ENCODE measurements at places on chromosomes 12 and 14. TPM values are rescaled to one million over a fixed set of nuclear protein-coding genes. Genes with fewer than 3 reads are reported as not detected.

Gene SPTB
- 2.1 TPM for total RNA-seq

Gene ACOT6
- total RNA-seq, result not detected

Gene LTBP2
- total RNA-seq, result 79.0 TPM

Gene SLC7A8
- total RNA-seq, result 46.8 TPM

Gene RPL10L
- total RNA-seq, result not detected

Gene TMEM119
- total RNA-seq, result 21.0 TPM

Gene PPP1R1A
- total RNA-seq, result 316 TPM

Gene IFT81
- 19.0 TPM for total RNA-seq

Gene TAS2R7
- total RNA-seq, result not detected

Gene SLC25A29
- total RNA-seq, result 40.2 TPM

Gene EIF2S3B
- not detected for total RNA-seq

Gene GRIP1
- 6.3 TPM for total RNA-seq

Gene MGAT4C
- under 0.01 TPM for total RNA-seq

Gene NFE2
- 0.33 TPM for total RNA-seq

Gene SSPN
- total RNA-seq, result 22.1 TPM

Gene TBC1D30
- 16.4 TPM for total RNA-seq

DNA sequence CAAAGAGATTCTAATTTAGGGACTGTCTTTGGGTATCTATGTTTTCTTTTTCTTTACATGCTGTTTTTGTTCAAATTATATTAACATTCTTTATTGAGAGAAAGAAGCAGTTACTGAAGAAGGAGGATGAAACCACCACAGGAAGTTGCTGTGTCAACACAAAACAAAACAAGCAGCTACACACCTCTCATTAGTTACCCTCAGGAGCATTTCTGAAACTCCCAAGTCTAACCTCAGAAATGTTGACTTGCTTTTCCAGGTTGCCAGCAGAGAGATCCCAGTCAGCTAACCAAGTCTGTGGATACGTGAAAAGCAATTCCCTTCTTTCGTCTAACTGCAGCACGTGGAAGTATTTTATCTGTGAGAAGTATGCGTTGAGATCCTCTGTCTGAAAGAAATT, 33.5 kb downstream of the CLEC1A start:
- DNase-seq, result no peak
- no peaks in the 10 kb centered on the region for H3K27me3 ChIP-seq
- H3K4me1 ChIP-seq, result no peaks in the 10 kb centered on the region
- H3K36me3 ChIP-seq, result no peaks in the 10 kb centered on the region
- no peak overlapping the region for H3K4me3 ChIP-seq

- no peaks in the 10 kb centered on the region for H3K36me3 ChIP-seq
- DNase-seq, result no peak
- H3K27ac ChIP-seq, result no peak overlapping the region
- H3K27me3 ChIP-seq, result no peaks in the 10 kb centered on the region
- no peak overlapping the region for H3K4me3 ChIP-seq
Observed at GRCh38 chr12:25186038-25186787, 8.7 kb downstream of the DNAI7 start.

DNA sequence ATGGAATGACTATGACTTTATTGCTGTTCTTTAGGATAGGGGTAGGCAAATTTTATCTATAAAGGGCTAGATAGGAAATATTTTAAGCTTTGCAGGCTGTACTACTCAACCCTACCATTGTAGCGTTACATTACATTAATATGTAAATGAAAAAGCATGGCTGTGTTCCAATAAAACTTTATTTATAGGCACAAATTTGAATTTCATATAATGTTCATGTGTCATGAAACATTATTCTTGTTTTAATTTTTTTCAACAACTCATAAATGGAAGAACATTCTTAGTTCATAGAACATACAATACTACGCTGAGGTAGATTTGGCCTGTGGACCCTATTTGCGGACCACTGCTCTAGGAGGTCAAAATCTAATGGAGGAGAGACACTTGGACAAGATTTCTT, 133.7 kb downstream of the SOX5 start:
- H3K36me3 ChIP-seq, result no peaks in the 10 kb centered on the region
- H3K27ac ChIP-seq, result no peak overlapping the region
- H3K4me3 ChIP-seq, result no peak overlapping the region
- no peak for DNase-seq

DNA sequence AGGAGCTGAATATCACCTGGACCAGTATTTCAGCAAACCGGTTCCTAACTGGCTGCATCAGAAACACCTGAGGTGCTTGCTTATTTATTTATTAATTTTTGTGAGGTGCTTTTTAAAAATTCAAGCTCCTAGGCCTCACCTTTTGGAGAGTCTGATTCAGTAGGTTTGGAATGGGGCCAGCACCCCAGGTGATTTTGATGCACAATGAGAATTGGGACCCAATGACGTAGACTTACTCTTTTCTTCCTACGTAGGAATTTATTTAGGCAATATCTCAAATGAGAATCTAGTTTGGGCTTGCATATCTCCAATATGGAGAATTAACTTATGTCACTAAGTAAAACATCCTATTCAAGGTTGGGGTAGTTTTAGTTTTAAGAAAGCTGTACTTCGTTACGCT, 7.3 kb downstream of the YEATS4 start:
- H3K27ac ChIP-seq, result no peak overlapping the region
- DNase-seq, result no peak
- H3K36me3 ChIP-seq, result no peaks in the 10 kb centered on the region
- no peaks in the 10 kb centered on the region for H3K27me3 ChIP-seq
- no peaks in the 10 kb centered on the region for H3K4me1 ChIP-seq

DNA sequence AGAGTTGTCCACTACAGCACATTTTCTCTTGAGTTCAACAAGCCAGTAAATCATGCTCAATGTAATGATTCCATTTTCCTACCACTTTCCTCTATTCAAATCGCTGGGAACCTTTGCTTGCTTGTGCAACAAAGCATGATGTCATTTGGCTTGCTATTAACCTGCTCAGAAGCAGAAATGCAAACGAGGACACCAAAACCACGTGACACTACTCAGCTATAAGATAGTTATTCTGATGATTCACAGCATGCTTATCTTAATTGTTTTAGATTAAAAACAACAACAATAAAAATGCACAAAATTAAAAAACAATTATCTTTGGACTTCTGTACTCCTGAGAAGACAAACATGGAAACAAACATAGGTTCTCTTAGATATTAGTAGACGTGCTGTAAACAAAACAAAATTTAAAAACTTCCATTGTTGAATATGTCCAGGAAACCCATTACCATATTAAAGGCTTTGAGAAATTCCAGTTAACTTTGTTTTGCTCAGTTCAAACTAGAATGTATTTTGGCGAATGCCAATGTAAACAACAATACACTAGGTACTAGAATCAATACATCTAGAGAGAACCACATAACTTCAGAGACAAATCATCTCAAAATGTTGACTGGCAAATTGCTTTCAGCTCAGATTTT, 77.5 kb upstream of the KRAS start:
- no peak overlapping the region for H3K4me3 ChIP-seq
- no peaks in the 10 kb centered on the region for H3K4me1 ChIP-seq
- no peaks in the 10 kb centered on the region for H3K36me3 ChIP-seq
- no peak overlapping the region for H3K27ac ChIP-seq
- DNase-seq, result no peak

DNA sequence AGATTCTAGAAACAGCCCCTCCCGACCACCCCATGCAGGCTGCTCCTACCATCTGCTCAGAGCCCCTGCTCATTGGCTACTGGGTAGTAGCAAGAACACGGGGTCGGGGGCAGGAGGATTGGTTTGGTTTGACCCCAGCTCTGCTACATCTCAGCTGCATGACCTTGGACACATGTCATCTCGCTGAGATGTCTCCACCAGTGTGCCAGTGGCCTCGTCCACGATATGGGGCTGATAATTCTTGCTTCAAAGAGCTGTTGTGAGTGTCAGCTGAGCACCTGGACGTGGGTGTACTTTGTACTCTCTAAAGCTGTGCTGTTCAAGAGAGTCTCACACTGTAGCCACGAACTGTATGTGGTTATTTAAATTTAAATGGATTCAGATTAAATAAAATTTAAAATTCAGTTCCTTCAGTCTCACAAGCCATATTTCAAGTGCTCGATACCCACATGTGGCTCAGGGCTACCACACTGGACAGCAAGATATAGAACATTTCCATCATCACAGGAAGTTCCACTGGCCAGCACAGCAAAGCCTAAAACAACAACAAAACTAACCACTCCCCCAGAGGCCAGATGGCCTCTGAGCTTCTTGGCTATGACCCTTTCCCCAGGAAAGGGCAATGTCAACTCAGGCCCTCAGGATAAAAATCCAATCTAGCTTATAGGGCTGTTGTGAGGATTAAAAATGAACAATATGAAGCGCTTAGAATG, 18.6 kb downstream of the LTBP2 start:
- no peaks in the 10 kb centered on the region for H3K36me3 ChIP-seq
- DNase-seq, result no peak
- peaks cover 23% of the 10 kb centered on the region for H3K4me1 ChIP-seq
- H3K27ac ChIP-seq, result peak overlapping the region; percentile 67
- no peak overlapping the region for H3K4me3 ChIP-seq

- no peak overlapping the region for H3K4me3 ChIP-seq
- no peak overlapping the region for H3K27ac ChIP-seq
- H3K4me1 ChIP-seq, result no peaks in the 10 kb centered on the region
- H3K36me3 ChIP-seq, result no peaks in the 10 kb centered on the region
- H3K27me3 ChIP-seq, result no peaks in the 10 kb centered on the region
- no peak for DNase-seq
Observed at GRCh38 chr14:59931237-59931636, 11.3 kb downstream of the LRRC9 start.

DNA sequence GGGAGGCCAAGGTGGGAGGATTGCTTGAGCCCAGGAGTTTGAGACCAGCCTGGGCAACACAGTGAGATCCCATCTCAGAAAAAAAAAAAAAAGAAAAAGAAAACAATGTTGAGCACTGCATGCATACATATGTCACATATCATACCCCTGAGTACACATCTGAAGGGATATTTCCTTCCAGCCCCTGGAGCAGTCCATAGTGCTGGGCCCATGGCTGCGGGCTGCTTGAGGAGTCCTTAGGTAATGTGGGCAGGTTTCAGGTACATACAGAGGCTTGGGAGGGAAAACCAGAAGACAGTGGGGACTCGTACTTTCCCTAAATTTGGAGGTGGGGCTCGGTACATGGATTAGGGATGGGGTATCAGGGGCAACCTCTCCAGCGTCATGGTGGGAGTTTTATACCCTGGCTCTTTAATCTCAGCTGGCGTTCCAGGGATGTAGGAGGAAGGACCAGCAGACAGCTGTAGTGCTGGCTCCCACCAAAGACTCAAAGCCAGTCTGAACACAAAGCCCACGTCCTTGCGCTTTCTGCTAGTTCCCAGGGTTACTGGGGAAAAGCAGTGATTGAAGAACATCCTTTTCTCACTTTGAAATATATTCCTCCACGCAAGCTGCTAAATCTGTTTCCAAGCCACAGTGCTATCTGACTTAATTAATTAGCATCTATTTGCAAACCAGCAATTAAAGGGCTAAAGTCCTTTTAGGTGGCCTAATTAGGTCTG, 5.2 kb downstream of the OTUB2 start:
- H3K4me1 ChIP-seq, result no peaks in the 10 kb centered on the region
- no peaks in the 10 kb centered on the region for H3K27me3 ChIP-seq

GRCh38 chr14:80576401-80576800, 365.1 kb upstream of the DIO2 start:
- H3K27ac ChIP-seq, result no peak overlapping the region
- H3K4me1 ChIP-seq, result no peaks in the 10 kb centered on the region
- H3K36me3 ChIP-seq, result no peaks in the 10 kb centered on the region
- no peak overlapping the region for H3K4me3 ChIP-seq

- H3K27ac ChIP-seq, result peak overlapping the region; percentile 74
- no peak overlapping the region for H3K4me3 ChIP-seq
Observed at GRCh38 chr12:105219261-105220028, 16.5 kb downstream of the APPL2 start.

- no peak overlapping the region for H3K27ac ChIP-seq
- no peaks in the 10 kb centered on the region for H3K27me3 ChIP-seq
- no peak for DNase-seq
Observed at GRCh38 chr12:105587237-105587636, 256.7 kb downstream of the C12orf75 start.

DNA sequence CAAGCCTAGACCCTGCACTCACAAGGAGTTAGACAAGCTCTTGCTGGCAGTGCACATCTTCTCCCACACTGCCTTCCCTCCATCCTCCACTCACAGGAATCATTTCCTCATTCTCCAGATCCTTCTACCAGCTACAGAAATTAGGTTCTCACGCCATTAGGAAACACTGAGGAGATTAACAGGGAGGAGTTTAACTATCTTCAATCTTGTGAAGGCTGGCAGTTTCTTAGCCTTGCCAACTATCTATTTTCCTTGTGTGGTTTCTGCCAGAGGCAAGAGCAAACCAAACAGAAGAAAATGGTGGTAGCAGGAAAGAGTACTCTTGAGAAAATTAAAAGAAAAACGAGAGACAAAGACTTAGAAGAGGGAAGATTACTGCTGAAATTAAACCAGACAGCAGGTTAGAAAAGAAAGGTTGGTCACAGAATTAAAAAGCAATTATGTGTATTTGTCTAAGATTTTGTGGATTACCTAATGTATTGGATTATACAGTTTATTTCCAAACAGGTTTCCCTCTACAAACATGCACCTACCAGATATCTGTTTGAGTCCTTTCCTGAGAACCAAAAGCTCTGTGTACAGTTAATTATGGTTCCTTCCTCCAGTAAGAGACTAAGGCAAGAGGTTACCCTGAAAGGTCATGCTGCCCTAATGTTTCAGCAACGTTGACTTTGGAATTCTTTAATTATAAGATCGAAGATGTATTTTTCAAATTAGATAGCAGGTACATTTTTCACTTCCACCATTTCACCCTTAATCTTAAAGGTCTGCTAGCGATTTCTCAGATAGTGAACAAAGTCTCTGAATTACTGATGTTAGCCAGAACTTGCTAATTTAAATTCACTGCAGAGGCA, 5.0 kb downstream of the RERG start:
- no peaks in the 10 kb centered on the region for H3K4me1 ChIP-seq
- H3K27ac ChIP-seq, result peak overlapping the region; percentile 88
- H3K4me3 ChIP-seq, result no peak overlapping the region

DNA sequence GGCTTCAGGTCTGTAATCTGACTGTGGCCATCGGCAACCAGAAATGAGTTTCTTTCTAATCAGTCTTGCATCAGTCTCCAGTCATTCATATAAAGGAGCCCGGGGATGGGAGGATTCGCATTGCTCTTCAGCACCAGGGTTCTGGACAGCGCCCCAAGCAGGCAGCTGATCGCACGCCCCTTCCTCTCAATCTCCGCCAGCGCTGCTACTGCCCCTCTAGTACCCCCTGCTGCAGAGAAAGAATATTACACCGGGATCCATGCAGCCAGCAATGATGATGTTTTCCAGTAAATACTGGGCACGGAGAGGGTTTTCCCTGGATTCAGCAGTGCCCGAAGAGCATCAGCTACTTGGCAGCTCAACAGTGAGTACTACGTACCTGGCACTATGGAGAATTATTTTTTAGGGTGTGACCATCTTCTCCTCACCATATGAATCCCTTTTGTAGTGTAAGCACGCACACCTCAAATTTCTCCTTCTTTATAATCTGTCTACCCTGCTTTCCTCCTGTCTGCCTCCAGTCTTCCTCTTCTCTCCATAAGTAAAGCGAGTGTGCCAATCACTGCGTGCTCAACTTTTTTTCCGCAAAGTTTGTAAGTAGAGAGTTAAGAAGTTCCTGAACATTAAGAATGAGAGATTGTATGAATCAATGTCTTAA, at the start of gene TPH2:
Gene TPH2 (plus strand): TSS at position 118 of the 658 bp plus-strand sequence. CDS start 142 bp downstream, at position 260.
- no peaks in the 10 kb centered on the region for H3K27me3 ChIP-seq
- H3K36me3 ChIP-seq, result no peaks in the 10 kb centered on the region
- H3K4me3 ChIP-seq, result no peak within 1 kb of the TSS

GRCh38 chr14:74951443-74952179, 3.8 kb downstream of the PGF start:
- no peak overlapping the region for H3K4me3 ChIP-seq
- H3K27ac ChIP-seq, result peak overlapping the region; percentile 65
- DNase-seq, result no peak

- no peaks in the 10 kb centered on the region for H3K27me3 ChIP-seq
- no peak for DNase-seq
- H3K4me3 ChIP-seq, result no peak overlapping the region
Observed at GRCh38 chr14:57402173-57402852, 11.9 kb downstream of the NAA30 start.

All from breast epithelium (tissue), 4 donors.